ENCODE measurements at places on chromosomes 7 and 10.

- DNase-seq = no peak
Observed at GRCh38 chr7:21948364-21948763, 2.7 kb upstream of the CDCA7L start.

GRCh38 chr7:75050501-75050900, 23.1 kb downstream of the RCC1L start:
- no peak for DNase-seq

DNA sequence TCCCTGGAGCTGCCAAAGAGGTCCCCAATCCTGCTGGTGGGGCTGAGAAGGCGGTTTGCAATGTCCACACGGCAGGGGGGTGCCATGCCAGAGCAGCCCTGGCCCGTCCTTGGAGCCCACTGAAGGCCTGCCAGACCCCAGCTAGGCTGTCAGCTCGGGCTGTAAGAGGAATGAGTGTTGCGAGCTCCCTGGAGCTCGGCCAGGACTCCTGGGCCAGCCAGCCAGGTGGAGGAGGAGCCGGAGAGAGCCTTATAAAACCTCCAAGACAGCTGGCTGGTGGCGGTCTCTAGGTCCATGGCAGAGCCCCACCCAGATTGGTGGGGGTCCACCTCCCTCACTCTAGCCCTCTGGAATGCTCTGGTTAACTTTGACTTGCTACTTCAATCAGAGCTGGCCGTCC, 55.1 kb upstream of the CALN1 start:
- DNase-seq = no peak

DNA sequence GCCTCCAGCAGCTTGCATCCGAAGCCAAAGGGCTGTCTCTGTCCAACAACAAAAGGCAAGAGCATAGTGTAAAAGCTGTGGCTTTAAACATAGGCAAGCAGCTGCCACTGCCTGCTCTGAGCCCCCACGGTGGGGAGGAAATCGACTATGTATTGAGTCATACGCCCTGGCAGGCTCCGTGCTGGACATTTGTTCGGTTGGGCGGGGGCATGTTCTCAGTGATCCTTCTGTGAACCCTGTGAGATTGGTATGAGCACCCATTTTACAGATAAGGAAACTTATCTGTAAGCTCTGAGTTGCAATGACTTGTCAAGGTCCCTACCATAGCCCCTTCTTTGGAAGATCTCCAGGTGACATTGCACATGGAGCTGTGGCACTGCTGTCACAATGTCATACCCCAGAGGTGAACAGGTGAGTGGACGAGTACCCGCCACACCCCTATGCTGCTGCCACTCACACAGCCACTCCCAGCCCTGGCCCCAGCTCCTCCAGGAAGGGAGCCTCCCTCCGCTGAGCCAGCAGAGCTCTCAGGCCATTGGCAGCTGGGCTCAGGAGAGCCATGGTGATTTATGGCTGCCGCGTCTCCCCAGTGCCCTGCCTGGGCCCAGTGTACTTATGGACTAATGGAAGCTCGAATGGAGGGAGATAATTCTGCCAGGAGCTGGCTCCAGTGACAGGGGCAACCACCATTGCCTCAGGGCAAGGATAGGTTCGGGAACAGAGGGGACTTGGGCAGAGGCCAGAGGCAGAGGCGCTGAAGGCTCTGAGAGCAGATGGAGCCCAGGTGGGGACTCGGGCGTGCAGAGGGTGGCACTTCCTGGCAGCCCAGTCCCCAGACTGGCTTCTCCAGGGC, 43.7 kb downstream of the UNC5B start:
- DNase-seq = peak; percentile 20

DNA sequence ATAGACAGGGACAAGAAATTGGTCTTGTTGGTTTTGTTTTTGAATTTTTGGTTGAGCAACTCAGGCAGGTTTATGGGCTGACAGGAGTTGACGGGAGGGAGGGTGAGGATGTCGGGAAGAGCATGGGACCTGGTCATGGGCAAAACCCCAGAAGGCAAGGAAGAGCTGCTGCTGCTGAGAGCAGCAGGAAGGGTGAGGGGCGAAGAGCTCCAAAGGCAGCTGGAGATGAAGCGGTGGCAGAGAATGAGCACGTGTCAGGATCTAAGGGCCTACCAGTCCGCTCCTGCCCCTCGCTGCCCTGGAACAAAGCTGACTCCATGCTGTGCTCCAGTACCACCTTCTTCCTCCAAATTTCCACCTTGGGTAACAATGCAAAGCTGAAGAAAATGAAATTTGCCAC, 84.3 kb downstream of the ARHGAP22 start:
- no peak for DNase-seq
